DMS153 (cell line): ENCODE measurements at places on chromosomes 5 and 9.

DNA sequence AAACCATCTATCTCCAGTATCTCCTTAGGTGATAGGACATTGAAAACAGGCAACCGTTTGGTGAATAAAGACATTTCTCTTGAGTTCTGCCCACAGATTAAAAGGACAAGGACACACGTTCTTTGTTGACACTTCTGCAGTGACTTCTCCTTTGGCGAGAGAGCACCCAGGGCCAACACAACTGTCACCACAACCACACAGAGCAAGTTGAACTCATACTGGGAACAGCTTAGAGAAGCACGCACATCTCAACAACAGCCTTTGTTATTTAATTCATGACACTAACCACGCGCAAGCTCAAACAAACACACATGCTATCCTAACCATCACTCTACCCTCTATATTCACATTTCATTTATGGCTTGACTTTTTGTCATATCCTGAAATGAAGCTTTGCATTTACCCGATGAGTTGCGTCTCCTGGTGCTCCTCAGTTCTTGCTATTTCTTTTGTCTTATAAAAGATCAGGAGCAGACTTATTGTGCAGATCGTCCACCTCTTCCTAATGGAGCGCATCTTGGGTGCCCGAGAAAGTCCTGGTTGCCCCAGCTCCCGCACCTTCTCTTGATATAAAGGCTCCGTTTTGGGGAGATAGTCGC is 543 bp downstream of the ST8SIA4 start:
- no peak for DNase-seq

GRCh38 chr5:136560126-136560525 is 194.8 kb upstream of the TRPC7 start:
- DNase-seq = no peak

DNA sequence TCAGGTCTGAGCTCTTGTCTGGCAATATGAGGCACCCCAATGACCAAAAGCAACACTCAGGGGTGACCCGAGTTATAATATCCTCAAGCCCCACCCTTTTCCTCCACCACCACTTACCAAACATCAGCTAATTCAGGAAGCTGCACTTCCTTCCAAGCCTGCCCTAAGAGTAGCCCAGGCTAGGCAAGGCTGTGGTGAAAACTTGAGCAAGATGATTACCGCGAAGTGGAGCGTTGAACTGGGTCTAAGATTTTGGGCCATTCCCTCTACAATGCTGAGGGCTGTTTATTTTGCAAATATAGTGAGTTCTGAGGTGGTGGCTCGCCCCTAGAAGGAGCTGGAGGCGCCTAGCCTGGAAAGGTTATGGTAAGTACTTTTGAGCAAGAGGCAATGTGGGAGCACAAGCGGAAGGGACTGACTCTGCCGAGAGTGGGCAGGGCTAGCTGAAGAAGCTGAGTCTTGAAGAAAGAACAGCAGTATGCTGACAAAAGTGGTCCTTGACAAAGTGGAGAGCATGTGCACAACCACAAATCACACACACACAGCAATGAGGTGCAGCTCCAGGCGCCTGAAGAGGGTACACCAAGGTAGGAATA is at the start of gene HK3:
Gene HK3, minus strand, starts transcription at position 51 of the 596 bp plus-strand sequence. CDS start 3,187 bp downstream, outside the sequence.
- no peak for DNase-seq

DNA sequence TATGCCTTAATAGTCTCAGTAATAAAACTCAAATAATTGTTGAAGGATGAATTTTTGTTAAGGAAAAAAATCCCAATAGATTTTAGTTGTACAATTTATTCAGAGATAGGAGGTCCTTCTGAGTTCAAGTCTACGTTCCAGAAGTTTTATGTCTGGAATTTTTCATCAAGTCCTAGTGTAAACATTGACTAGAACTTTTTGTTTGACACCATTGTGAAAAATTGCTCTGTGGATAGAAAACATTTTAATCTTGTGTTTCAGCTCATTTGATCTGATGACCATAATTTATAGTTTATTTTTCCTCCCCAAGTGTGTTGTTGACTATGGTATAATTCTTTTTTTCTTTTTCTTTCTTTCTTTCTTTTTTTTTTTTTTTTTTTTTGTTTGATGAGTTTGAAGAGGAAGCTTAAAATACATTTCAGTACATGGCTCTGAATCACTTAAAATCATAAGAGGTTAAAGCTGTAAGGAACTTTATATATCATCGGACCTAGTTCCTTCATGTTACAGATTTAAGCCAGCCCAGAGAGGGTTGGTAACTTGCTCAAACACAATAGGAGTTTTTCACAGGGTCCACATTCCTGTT is 20.7 kb downstream of the ITGA1 start:
- DNase-seq = no peak

GRCh38 chr9:29211580-29212396 is 1638.5 kb upstream of the C9orf72 start:
- DNase-seq = no peak

DNA sequence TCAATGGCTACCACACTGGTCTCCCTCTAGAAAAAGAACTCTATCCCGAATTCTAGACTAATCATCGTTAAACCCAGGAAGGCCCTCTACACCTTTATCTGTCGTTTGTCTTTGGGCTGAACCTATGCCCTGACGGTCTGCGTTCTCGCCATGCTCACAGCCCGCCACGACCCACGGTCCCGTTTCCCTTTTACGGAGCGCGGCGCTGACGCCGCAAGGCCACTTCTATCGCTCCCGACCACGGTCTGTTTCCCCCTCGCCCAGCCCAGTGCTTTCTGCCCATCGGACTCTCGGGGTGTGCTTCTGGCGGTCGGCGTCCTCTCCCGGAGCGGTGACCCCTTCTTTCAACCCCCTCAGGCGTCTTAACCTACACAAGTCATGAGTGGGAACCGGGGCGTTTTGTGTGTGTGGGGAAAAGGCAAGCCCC is 974 bp downstream of the C9orf40 start:
- no peak for DNase-seq

DNA sequence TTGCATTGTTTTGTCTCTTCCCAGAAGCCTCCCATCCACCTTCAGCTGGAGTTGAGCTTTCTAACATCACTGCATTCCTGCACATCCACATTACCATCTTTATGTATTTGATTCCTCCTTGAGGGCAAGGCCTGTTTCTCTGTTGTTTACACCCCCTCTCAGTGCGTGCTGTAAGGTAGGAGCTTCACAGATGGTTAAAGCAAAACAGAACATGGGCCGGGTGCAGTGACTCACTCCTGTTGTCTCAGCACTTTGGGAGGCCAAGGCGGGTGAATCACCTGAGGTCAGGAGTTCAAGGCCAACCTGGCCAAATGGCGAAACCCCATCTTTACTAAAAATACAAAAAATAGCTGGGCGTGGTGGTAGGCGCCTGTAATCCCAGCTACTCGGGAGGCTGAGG is 110.9 kb downstream of the KCNIP1 start:
- no peak for DNase-seq

GRCh38 chr5:15515229-15515628 is 15.2 kb downstream of the FBXL7 start:
- no peak for DNase-seq

- DNase-seq = peak; percentile 51
These were observed 647.8 kb downstream of the TAF11L14 start for GRCh38 chr5:18281947-18282581.

- DNase-seq = no peak
These were observed 1.5 kb upstream of the TIFAB start for GRCh38 chr5:135453613-135454012.

DNA sequence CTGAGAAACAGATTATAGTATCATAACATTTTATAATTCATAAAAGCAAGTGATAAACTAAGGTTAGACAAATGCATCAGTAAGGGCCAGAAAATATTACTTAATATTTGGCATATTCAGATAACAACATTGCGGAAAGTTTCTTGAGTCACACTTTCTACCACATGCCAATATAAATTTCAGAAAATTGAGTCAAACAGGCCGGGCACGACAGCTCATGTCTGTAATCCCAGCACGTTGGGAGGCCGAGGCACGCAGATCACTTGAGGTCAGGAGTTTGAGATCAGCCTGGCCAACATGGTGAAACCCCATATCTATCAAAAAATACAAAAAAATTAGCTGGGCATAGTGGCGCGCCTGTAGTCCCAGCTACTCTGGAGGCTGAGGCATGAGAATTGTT is 47.1 kb downstream of the SLC38A9 start:
- DNase-seq = no peak

GRCh38 chr5:156405988-156406387 is 79.0 kb downstream of the SGCD start:
- DNase-seq = no peak

DNA sequence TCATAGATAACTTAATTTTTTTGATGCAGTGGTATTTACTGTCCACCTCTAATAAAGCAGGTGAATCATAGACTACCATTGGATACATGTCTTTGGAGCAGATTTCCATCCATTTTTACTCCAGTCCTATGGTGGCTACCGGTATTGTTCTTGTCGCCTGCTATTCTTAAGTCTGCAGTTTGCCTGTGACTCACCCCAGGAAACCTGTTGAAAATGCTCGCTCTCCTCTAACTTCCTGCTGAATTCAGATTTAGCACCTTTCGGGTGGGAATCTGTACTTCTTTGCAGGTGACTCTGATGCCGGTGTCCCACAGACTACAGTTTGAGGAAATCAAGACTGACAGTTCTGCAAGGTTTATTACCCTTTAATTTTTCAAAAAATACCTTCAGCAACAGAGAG is 58.8 kb upstream of the DHFR start:
- no peak for DNase-seq

- DNase-seq = no peak
These were observed 6.5 kb downstream of the CRAT start for GRCh38 chr9:129104051-129104450.

- no peak for DNase-seq
These were observed 516.1 kb downstream of the NTRK2 start for GRCh38 chr9:85185486-85186217.

GRCh38 chr5:180670586-180671359 is 21.4 kb upstream of the FLT4 start:
- DNase-seq = peak; percentile 67

GRCh38 chr9:109316207-109316640 is 4.6 kb downstream of the EPB41L4B start:
- peak; percentile 98 for DNase-seq
